ENCODE measurements at places on chromosomes 7 and 10.

- no peak for DNase-seq
Measured at GRCh38 chr7:98027342-98028033, 37.5 kb upstream of the OCM2 start.

GRCh38 chr10:10828623-10829022 lies 189.0 kb upstream of the CELF2 start:
- no peak for DNase-seq

DNA sequence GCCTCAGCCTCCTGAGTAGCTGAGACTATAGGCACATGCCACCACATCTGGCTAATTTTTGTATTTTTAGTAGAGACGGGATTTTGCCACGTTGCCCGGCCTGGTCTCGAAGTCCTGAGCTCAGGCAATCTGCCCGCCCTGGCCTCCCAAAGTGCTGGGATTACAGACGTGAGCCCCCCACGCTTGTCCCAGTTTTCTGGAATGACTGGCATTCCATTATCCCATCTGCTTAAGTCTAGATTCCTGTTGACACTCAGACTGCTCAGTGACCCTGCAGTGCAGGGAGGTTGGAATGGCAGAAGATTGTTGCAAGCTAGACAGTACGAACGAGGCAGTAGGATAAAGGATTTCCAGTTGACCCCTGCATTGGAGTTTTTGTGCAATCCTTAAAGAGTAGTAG lies 135.1 kb upstream of the NPS start:
- DNase-seq: no peak

GRCh38 chr7:30470163-30470770 lies 8.3 kb downstream of the NOD1 start:
- no peak for DNase-seq

- DNase-seq: peak; percentile 84
Measured at GRCh38 chr10:11170993-11171851, 153.6 kb downstream of the CELF2 start.

DNA sequence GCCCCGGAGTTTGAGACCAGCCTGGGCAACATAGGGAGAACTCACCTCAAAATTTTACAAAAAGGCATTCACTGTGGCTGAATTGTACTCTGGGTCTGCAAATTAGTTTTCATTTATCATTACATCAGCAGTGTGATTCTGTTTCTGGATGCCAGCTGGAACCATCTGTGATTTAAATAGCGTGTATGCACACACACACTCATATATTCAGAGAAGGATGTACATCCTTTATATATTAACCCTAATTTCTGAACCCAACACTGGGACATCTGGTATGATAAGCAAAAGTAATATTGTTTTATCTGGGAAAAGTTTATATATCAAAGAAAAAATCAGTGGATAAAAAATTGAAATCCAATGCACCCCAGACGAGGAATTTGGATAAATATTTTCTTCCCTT lies 33.8 kb upstream of the LYZL1 start:
- no peak for DNase-seq

DNA sequence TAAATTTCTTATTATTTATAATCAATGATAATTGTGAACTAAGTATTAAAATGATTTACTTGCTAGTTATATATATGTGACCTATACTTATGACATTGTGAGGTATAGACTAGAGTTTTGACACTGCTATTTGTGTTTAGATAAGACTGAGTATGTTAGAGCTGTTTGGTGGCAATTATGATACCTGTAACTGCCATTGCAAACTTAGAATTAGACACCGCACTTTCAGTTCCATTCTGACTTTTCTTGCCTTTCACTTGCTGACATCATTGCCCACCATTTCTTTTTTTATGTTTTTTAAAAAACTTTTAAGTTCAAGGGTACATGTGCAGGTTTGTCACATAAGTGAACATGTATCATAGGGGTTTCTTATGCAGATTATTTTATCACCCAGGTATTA lies 214.5 kb downstream of the MBL2 start:
- DNase-seq: no peak

DNA sequence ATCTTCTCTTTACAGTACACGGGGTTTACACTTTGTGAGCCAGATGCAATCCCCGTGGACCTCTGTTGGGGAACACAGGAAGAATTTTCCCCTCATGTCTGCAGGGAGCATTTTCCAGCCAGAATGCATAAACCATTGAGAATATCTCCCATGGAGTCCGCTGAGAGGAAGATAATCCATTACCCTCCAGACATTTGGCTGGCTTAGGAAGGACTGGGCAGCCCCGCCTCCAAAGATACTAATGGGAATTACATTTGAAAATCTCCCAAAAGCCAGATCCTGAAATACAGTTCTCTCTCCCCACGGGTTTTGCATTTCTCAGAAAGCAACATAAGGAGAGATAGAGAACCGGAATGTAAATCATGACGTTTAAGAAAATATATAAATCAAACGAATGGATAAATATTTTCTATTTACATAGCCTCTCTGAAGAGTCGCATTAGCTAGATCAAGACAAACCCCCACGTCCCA lies 53.5 kb downstream of the TRIL start:
- DNase-seq: no peak

GRCh38 chr7:153286763-153287162 lies 527.2 kb downstream of the ACTR3B start:
- DNase-seq: no peak

GRCh38 chr7:143493751-143494150 lies 16.1 kb downstream of the TAS2R41 start:
- DNase-seq: no peak

GRCh38 chr7:79789584-79790345 lies 336.3 kb upstream of the MAGI2 start:
- no peak for DNase-seq

DNA sequence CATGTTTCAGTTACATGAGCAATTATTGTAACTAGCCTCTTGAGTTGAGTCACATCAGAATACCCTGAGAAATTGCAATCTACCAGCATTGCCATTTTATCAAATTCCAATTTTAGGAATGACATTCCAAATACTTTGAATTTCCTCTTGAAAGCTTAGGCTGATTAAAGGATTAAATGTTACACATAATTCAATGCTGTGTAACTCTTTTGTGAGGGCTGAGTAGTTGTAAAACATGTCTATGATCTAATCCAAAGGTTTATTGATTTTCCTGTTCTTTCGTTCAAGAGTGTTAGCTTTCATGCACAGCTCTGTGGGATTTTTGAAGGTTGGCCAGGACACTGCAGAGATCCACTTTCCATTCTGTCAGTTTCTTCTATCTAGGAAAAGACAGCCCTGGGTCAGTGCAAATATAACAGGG lies 193.1 kb downstream of the SORCS1 start:
- DNase-seq: no peak

GRCh38 chr7:43850348-43851116 lies 18.8 kb downstream of the MRPS24 start:
- DNase-seq: peak; percentile 70

GRCh38 chr7:129777993-129778769 lies 166.7 kb downstream of the NRF1 start:
- no peak for DNase-seq

GRCh38 chr7:43278088-43278644 lies 165.7 kb downstream of the HECW1 start:
- DNase-seq: no peak

GRCh38 chr7:100352984-100353684 lies 4.8 kb upstream of the PILRB start:
- no peak for DNase-seq

DNA sequence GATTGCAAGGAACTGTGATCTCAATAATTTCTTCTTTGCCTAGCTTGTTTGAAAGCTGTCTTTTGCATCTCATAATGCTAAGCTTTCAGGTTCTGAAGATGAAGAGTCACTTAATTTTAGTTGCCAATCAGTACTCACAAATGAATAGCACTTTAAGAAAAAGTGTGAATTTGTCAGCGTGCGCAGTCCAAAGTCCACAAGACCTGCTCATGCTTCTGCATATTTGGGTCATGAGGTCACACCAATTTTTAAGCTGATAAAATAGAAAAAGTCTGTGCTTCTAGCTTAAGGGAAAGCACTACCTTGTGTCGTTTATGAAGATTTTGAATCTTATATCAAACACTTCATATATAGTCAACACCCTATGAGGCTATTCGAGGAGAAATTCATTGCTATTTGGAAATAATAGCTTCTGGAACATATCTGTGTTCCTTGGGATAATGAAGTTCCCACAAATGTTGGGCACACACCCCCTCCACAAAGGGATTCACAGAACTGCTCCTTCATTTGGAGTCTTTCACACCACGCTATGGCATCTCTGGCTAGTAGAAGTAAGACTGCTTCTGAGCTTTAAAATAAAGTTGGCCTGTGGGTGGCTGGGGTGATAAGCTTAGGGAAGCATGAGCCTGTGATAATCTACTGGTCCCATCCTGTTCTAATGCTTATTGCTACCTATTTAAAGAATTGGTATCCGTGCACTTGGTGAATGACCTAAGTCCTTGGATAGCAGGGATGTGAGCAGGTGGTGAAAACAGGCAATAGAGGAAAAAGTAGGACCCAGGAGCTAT lies 33.3 kb downstream of the A1CF start:
- no peak for DNase-seq

DNA sequence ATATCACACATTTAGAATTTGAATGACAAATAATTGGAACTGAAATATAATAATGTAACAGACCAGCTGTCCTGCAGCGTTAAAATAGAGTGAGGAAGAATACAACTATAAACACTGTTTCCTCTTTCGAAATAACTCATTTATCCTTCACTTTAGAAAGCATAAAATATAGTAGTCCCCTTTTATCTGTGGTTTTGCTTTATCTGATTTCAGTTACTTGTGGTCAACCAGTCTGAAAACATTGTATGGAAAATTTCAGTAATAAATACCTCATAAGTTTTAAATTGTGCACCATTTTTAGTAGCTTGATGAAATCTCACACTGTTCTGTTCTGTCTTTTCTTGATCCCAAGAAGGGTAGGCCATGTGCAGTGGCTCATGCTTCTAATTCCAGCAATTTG lies 31.7 kb downstream of the POLR1F start:
- peak; percentile 64 for DNase-seq

- peak; percentile 21 for DNase-seq
Measured at GRCh38 chr7:114422507-114423501, 8.2 kb downstream of the FOXP2 start.

DNA sequence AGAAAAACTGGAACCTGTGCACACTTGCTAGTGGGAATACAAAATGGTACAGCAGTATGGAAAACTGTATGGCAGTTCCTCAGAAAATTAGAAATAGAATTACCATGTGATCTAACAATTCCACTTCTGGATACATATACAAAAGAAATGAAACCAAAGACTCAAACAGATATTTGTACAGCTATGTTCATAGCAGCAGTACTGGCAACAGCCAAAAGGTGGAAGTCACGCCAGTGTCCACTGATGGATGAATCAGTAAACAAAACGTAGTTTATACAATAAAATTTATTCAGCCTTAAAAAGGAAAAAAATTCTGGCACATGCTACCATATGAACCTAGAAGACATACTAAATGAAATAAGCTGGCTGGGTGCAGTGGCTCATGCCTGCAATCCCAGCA lies 23.0 kb downstream of the IDE start:
- DNase-seq: no peak

GRCh38 chr10:29386342-29386999 lies 97.6 kb downstream of the LYZL1 start:
- peak; percentile 63 for DNase-seq

DNA sequence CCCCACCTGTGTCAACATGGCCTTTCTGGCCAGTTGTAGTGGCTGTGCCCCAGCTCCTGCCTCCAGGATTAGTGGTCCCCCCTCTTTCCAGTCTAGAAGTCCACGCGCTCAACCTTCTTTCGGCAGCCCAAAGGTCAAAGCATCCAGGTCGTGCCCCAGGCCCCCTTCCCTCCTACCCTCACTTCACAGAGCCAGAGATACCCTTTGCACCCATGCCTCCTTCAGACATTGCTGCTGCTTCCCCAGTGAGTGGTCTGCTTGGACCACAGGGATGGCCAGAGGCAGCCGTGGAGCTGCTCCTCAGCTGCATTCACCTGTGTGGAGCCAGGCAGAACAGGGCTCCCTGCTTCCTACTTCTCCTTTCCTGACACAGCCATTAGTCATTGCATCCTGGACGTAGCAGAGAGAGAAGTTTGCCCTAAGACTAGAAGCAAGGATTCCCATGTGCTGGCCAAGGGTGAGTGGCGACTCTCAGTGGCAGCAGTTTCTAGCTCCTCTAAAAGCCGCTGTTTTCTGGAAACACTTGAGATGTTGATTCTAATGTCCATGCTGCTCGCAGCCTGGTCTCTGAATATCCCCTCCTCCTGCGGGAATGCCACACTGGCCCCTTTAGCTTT lies 243.1 kb upstream of the SHH start:
- DNase-seq: no peak

DNA sequence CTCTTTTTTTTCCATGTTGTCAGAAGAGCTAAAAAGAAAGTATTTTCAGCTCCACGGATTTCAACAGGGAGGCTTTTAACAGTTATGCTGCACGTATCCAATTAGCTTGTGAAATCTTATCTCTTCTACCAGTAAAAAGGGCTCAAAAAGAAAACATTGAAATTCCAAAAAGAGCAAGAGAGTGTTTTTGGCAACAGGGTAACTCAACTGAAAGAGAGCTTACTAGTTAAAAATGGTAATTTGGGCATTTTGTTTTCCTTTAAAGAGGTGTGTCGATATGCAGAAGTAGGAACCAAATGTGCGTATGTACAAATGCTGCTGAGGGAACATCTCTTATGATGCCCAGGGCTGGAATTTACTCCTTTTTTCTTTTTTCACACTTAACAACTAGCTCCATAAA lies 292.8 kb downstream of the PRKG1 start:
- no peak for DNase-seq

- no peak for DNase-seq
Measured at GRCh38 chr7:106571563-106571962, 89.4 kb downstream of the CCDC71L start.

DNA sequence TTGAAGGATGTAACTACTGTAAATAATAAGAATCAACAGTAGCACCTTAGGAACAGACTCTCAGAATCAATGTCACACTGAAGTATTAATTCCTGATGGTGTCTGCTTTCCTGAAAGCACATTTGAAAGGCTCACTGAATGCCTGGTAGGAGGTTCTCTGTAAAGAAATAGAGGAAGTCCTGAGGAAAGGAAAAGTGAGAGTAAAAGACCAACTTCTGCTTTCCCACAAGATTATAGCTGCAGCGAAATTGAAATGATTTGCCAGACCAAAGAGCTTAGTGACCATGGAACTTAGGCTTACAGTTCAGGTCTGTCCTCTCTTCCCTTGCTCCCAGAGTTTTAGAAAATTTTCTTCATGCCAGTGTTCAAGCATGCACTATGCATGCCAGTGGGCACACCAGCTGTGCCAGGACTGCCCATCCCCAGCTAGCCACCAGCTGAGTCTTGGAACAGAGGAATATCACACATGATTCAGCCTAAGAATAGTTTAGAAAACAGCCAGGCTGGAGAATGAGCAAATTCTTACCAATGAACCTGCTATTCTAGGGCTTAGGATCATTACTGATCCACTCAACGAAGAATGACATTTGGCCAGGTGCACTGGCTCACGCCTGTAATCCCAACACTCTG lies 123.2 kb downstream of the HERPUD2 start:
- peak; percentile 83 for DNase-seq

GRCh38 chr7:26202019-26202990 lies 760 bp downstream of the CBX3 start:
- DNase-seq: peak; percentile 69

GRCh38 chr10:1109795-1110673 lies 53.8 kb downstream of the WDR37 start:
- peak; percentile 75 for DNase-seq
